ENCODE measurements at places on chromosomes 12 and 14.

DNA sequence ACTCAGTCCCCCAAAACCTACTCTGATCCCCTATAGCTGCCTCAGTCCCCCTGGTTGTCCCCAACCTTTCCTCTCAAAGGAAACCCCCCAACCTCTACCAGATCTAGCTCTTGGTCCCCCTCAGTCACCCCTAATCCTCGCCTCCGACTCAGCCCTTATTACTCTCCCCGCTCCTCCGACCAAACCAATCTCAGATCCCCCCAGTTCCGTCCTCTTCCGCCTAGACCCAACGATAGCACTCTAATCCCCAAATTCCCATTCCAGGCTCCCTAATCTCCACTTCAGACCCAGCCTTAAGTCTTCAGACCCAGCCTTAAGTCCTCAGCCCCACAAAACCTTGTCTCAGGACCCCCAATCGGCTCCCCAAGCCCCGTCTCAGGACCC, 612 bp downstream of the VPS37B start:
- DNase-seq, result no peak

DNA sequence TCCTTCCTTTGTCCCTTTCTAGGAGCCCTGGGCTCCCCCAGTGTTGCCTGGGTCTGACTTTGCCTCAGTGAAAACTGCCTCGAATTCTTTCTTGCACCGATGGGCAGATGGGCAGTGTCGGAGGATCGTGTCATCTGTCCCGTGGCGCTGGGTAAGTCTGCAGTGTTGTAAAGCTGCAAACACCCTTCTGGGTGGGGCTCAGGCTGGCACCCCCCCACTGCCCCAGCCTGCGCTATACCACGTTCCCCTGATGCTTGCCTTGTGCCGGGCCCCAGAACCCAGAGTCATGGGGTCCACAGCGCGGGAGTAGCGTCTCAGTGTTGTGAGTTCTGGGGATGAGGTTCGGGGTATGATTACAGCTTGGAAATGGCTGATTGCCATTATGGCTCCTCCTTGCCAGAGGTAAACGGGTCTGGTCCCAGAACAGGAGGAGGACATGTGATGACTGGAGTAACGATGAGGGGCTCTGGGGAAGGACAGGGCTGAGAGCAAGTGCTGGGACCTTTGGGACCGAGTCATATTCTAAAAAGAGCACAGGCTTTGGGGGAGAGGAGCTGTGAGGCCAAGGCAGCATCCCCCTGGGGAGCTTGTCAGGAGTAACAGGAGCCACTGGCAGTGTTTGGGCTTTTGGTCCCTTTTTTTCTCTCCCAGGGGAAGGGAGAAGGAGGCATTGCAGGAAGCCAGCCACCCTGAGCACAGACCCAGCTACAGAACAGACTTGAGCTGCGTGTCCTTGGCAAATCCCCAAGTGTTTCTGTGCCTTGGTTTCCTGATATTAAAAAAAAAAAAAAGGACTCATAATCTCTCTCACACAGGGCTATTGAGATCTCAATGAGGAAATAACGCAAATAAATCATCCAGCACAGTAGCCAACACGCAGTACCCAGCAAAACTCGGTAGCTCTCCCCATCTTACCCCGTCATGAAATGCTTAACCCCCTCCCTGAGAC, 4.3 kb downstream of the RTL1 start:
- no peak for DNase-seq

DNA sequence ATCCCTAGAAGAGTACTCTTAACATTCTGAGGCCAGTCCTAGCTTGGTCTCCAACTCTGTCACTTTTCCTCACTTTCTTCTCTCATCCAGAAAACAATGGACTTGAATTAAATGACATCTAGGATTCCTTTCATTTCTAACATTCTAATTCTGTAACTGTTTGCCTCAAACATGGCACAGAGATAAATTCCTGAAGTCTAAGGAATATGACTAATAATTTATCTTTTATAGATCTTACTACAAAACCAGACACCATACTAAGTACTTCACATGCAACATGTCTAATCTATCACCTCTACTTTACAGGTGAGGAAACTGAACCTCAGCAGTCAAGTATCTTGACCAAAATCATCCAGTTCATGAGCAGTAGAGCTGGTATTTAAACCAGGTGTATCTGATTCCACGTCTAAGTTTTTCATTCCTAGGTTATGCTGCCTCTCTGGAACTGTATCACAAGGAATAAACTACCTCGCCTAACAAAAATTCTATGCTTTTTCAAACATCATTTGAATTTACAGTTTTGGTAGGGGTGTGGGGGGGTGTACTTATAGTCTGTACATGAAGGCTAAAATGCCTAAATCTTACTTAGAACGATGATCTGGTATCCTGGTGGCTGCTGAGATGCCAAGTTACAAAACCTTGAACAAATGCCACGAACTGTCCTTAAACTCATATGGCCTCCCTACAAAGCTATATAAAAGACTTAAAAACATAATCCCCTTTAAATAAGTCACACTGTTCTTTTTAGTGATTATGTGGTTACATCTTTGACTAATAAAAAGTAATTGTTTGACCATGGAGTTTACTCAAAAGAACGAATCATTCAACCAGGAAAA, 41.6 kb downstream of the ATXN2 start:
- DNase-seq, result no peak

- no peak for DNase-seq
These were observed 6.0 kb downstream of the PHETA1 start for GRCh38 chr12:111362687-111363475.

DNA sequence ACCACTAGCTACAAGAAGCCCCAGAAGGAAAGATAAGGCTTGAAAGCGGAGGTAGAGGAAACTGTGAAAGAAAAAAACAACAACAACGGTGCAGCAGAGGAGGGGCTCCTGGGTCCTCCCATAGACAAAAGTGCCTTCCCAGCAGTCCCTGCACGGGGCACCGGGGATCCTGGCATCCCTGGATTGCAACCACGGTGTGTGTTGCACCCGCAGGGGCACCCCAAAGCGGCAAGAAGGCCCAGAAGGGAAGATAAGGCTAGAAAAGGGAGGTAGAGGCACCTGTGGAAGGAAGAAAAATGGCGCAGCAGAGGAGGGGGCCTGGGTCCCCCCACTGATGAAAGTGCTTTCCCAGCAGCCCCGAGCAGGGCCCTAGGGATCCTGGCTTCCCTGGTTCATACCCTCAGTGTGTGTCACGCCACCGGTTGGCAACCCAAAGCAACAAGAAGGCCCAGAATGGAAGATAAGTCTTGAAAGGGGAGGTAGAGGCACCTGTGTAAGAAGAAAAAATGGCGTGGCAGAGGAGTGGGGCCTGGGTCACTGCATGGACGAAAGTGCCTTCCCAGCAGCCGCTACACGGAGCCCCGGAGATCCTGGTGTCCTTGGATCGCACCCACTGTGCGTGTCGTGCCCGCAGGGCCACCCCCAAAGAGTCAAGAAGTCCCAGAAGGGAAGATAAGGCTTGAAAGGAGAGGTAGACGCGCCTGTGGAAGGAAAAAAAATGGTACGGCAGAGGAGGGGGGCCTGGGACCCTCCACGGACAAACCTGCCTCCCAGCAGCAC, 281.0 kb downstream of the ALG10 start:
- no peak for DNase-seq

DNA sequence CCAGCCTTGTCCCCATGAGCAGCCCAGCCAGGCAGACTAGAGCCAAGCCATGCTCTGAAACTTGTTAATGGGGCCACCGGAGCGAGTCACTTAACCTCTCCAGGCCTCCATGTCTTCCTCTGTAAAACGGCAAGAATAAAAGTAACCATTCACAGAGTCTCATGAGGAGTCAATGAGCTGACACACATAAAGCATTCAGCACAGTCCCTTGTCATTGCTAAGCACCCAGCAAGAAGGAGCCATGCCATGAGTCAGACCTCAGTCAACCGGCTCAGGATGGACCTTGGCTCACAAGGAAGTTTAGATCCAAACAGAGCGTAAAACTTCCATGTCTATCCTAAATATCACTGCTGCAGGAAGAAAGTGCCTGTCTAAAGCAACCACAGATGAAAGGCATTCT, 10.6 kb downstream of the FICD start:
- no peak for DNase-seq

DNA sequence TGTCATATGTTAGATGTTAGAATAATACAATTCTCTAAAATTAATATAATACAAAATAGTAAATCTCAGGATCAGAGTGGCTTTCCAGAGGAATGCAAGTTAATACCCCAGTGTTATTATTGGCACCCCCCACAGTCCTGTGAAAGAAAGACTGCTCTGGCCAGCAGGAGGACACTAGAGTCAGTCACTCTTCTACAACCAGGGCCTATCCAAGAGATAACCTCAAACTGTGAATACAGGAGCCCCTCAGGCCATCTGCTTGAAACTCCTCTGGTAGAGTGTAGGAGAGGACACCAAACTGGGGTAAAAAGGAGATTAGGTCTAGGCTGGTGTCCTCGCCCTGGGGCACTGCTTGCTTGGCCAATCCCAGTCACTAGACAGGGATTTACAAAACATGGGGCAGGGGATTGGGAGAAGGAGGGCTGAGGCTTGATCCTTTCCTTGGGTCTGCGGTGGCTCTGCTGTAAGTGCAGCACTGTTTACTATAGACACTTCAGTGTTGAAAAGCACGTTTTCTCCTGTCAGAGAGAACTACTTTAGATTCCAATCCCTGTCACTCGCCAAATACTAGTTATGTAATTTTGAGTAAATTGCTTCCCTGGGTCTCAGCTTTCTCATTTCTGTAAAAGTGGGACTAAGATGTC, 44.5 kb upstream of the PTPRR start:
- DNase-seq, result no peak

- DNase-seq, result no peak
These were observed 105.1 kb downstream of the ZFP36L1 start for GRCh38 chr14:68687746-68688145.

- no peak for DNase-seq
These were observed 12.9 kb upstream of the EPS8 start for GRCh38 chr12:15801770-15802744.

- DNase-seq, result no peak
These were observed 108.0 kb downstream of the EEA1 start for GRCh38 chr12:92821142-92821541.

GRCh38 chr14:61544448-61545330, 150.6 kb upstream of the HIF1A start:
- DNase-seq, result no peak

- no peak for DNase-seq
These were observed 59.6 kb upstream of the FERMT2 start for GRCh38 chr14:53010193-53011040.

DNA sequence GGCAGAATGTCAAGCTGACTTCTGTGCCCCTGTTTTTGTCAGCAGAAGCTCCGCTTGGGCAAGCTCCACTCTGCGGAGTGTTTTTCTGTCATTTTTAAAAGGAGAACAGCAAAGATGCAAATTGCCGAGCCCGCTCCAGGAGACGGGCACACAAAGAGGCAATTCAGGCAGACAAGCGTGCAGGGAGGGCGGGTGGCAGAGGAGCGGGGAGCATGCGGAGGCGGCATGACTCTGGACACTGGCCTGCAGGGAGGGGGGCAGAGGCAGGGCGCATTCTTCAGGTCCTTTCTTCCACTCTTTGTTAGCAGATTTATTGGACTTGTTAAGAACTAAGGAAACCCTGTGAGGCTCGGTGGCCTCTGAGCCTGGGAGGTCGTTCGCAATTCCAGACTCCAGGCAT, 187.3 kb upstream of the RMST start:
- DNase-seq, result peak; percentile 63

DNA sequence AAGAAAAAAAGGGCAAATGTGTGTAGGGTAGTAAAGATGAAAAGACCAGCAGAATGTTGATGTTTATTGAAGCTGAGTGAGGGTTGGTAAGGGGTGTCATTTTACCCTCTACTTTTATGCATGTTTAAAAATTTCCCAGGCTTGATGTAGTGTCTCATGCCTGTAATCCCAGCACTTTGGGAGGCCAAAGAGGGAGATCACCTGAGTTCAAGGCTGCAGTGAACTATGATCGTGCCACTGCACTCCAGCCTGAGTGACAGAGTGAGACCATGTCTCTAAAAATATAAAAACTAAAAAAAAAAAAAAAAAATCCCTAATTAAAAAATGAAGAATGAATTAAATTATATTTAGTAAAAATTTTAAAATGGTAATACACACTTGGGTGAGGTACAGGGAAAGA, 8.5 kb downstream of the SEL1L start:
- no peak for DNase-seq

- DNase-seq, result no peak
These were observed 36.7 kb upstream of the TMEM233 start for GRCh38 chr12:119556854-119557253.

GRCh38 chr12:9897535-9897934, 16.2 kb downstream of the KLRF2 start:
- no peak for DNase-seq

GRCh38 chr12:69720750-69721149, 17.9 kb upstream of the RAB3IP start:
- no peak for DNase-seq

GRCh38 chr12:27780612-27781408, 774 bp upstream of the MANSC4 start:
- peak; percentile 46 for DNase-seq

DNA sequence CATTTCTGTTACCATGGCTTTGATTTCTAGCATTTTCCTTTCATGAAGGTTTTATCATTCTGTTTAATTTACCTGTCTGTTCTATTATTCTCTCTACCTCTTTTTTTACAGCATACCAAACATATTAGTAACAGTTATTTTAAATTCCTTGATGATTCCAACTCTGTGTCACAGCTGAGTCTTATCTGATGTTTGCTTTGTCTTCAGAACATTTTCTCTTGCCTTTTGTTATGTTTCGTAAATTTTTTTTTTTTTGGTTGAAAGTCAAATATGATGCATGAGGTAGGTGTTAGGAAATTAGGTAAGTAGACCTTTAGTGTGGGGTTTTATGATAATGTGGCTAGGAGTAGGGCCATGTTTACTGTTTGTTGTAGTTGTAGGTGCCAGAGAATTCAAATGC, 496.4 kb downstream of the FOXG1 start:
- DNase-seq, result no peak

DNA sequence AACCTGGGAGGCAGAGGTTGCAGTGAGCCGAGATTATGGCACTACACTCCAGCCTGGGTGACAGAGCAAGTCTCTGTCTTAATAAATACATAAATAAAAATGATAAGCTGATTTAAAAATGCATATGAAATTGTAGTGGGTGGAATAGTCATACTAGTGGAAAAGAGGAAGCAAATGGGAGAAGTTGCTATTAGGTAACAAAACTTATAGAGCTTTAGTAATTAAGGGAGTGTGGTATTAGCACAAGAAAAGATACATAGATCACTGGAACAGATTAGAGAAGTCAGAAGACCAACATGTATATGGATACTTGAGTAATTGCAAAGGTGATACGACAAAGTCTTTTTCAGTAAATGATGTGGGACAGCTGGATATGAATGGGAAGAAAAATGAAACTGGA, 26.5 kb downstream of the TECPR2 start:
- DNase-seq, result no peak

GRCh38 chr12:45433441-45433868, 217.6 kb downstream of the ANO6 start:
- no peak for DNase-seq

- DNase-seq, result no peak
These were observed 110.2 kb downstream of the RASSF9 start for GRCh38 chr12:85725991-85726390.

DNA sequence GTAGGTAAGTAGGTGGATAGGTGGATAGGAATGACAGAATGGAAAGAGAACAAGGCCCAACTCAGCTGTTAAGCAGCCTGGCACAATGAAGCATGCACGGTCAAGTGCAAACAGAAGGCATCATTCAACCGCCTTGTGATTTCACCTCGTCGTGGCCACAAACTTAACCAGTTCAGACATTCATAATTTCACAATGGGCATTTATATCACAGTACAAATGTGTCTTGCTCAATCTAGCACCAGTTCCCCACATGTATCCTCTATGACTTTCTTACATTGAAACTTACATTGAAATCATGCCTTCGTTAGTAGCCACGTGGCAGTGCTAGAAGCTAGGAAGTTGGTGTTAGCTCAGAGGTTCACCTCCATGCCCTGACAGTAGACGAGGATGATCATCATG, 207.5 kb downstream of the ETV6 start:
- DNase-seq, result no peak

All from occipital lobe (tissue), 3 donors.